ENCODE measurements at places on chromosomes 2 and 18.
A peak's percentile ranks its signal among the peaks of the same experiment; 100 is the strongest.

DNA sequence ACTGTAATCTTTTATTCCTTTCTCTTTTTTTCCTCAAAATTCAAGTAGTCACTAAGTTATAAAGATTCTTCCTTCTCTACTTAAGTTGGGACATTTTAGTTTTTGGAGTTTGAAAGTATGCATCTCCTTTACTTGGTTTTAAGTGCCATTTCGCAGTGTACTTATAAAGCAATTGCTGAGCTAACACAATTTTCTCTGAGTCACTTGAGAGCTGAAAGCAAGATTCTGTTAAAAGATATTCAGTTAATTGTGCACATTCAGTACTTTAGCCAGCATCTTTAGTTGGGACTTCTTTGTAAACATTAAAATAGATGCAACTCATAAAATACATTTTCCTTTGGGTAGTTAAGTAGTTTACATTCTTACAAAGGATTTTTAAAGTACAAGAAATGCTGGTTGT, 136.0 kb downstream of the GFPT1 start:
- DNase-seq: no peak

DNA sequence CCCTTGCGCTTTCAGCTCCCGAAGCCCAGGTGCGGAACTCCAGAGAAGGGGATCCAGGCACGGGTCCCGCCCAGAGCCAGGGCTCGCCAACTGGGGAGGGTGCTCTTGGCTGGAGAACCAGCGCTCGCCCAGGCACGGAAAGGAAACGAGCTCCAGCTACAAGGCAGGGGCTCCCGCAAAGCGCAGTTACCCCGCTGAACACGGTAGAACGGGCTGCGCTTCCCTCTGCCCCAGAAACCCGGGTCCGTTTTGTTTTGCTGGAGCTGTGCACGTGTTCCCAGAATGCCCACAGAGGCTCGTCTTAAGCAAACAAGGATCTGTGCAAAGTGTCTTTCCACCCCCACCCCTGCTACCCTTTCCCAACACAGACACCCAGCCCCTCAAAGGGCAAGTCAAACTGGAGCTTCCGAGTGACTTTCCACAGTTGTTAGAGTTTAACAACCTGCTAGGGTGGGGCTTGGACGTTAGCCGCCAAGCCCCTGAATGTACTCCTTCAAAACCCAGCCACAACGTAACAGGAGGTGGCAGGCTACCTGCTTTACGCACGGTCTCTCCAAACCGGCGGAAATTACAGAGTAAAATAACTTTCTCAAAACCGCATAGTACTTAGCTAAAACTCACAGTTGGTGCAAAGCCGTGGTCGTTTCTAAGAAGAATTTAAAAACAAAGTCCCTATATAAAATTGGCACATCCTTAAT, 775 bp downstream of the RNF125 start:
- peak; percentile 27 for DNase-seq

GRCh38 chr2:109351164-109351756, 222.3 kb downstream of the SH3RF3 start:
- DNase-seq: no peak

DNA sequence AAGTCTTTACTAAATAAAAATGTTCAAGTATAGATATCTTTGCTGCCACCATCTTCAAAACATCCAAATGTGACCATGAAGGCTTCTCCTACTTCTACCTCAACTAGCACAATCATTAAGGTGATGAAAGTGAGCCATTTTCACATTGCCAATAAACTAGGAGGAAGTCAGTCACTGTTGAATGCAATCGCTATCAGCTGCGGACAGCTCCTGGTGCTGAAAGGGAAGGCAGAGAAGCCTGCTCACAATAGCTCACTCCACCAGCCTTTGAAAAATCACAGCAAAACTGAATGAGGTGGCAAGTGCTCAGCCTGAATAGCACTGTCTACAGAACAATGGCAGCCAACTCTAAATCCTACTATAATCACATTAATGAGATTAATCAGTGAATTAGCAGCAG, 2.2 kb downstream of the MYT1L start:
- DNase-seq: peak; percentile 46

DNA sequence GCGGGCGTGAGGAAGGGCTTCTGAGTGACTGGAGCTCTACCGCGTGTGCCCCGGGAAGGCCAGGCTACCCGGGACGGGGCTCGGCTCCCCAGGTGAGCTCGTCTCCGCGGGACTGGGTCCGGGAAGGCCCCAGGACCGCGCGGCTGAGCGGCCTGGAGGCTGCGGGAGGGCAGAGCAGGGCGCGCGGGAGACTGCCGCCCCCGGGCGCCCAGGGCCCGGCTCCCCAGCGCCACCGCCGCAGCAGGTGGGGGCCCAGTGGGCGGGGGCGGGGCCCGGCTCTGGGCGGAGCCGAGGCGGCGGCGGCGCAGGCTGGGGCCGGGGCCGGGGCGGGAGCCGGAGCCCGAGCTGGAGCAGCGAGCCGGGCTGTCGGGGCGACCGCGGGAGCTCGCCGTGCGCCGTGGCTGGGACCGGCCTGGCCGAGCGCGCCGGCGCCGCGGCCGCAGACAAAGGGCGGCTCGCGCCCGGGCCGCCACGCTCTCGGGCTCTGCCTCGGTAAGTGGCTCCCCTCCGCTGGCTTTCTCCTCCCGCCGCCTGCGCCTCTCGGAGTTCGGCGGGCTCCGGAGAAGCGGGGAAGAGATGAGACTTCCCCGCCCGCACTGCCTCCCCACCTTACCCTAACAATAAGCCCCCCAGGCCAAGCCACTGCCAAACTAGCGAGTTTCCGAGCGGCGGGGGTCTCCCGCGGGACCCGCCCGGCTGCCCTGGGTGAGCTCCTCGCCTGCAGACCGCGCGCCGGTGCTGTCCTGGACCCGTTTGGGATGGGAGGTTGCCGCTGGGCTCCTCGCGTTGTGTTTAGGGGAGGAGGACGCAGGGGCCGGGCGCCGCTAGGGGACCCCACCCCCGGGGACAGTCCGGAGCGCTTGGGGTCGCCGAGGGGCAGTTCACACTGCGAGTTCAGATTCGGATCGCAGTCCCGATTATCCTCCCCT, at the start of gene MAPK4:
TSS of gene MAPK4 (plus strand) at position 336 of the 929 bp plus-strand sequence. CDS start 103,872 bp downstream, outside the sequence.
- peak; percentile 40 for DNase-seq

DNA sequence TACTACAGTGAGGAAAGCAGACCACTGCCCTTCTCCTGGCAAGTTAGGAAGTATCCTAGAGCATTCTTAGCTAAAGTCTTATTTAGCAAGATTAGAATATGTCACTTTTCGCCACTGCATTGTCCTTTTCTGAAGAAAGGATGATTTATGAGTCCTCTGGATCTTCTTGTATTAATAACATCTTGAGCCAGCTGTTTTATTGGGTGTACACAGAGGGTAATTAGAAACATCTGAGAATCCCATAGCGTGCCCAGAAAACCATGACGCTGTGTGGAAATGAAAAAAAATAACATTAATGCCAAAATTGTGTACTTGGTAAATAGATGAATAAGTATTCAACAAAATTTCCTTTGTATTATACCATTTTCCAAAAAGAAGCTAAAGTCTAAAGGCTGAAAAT, 198.7 kb downstream of the LTBP1 start:
- DNase-seq: peak; percentile 25

Data from A673 (cell line).